ENCODE measurements at places on chromosomes 1 and 21.

GRCh38 chr1:182330303-182330702, 61.3 kb downstream of the GLUL start:
- no peak for DNase-seq

GRCh38 chr1:229028544-229028943, 242.4 kb upstream of the RAB4A start:
- DNase-seq = no peak

GRCh38 chr1:234933475-234933874, 195.2 kb downstream of the TOMM20 start:
- DNase-seq = no peak

DNA sequence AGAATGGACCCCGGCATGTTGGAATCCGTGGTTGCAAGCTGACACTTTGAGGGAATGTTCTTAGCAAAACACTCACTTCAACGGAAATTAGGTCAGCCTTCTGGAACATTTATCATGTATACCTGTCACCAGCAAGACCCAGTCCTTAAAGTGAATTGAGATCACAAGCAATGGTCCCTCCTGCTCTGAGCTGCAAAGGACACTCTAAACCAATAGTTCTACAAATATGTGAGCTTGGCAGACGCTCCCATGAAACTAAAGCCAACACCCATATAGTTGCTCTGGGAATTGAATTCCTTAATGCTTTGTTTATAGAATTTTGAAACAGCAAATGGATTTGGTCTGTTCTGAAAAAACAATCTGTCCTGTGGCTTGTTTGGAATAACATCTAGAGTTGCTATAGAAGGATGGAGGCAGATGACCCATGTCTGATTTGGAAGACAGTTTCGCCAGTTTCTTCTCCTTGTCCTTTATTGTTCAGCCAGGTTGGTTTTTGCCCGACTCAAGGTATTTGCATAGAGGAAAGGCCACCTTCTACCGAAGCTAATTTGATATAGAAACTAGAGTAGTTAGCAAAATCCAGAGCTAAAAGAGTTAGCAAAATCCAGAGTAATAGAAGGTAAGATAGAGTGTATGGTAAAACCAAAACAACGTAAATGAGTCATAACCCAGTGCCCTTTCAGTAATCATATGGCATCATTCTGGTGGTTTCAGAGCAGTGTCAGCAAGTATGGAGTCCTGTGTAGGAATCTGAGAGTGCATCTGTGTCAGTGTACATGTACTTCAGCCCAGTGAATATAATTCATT, 236.2 kb downstream of the NFIA start:
- no peak for DNase-seq

- no peak for DNase-seq
These were observed 1.6 kb downstream of the CNIH3 start for GRCh38 chr1:224617410-224618355.

DNA sequence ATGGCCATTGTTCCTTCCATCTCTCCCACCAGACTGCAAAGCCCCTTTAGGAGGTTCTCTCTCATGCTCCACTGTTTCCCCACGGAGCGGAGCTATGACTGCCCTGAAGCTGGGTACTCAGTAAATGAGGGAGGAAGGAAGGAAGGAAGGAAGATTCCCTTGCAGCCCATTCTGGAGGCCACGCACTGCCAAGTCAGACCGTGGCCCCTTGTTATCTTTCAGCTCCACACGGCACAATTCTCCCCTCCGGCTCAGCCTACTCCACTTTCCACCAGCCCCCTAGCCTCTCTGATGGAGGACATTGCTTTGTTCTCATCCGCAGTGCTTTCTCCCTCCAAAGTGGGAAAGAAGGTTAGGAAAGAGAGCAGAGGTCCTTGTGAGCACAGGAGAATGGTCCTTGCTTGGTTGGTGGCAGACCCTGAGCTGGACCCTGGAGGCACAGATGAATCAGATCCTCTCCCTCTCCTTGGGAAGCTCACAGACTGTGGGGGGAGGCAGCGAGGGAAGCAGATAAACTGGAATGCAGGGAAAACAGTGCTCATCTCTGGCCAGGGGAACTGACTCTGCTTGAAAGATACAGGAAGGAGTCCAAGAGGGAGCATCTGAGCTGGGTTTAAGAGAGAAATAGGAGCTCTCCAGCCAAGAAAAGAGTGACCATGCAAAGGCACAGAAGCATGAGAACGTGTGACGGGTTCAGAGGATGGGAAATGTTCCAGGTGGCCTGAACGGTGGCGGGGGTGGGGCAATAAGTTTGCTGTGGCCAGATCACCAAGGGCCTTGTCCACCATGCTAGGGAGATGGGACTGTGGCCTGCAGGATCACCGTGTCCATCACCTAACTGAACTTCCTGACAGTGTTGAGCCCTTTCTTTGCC, 52.6 kb downstream of the GLIS1 start:
- DNase-seq = no peak

DNA sequence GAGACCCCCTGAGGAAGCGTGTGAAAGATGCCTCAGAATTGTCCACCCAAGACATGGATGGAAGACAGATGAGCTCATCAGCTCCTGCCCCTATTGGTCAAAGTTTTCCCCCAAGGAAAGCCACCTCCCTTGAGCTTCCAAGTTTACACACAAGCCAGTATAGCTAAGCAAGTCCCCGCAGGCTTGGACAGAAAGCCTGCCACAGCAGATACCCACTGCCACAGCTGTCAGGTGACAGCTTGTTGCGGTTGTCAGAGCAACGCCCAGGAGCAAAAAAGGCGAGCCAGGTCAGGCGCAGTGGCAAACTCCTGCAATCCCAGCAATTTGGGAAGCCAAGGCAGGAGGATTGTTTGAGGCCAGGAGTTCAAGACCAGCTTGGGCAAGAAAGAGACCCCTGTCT, 60.9 kb upstream of the IFNAR2 start:
- DNase-seq = no peak

DNA sequence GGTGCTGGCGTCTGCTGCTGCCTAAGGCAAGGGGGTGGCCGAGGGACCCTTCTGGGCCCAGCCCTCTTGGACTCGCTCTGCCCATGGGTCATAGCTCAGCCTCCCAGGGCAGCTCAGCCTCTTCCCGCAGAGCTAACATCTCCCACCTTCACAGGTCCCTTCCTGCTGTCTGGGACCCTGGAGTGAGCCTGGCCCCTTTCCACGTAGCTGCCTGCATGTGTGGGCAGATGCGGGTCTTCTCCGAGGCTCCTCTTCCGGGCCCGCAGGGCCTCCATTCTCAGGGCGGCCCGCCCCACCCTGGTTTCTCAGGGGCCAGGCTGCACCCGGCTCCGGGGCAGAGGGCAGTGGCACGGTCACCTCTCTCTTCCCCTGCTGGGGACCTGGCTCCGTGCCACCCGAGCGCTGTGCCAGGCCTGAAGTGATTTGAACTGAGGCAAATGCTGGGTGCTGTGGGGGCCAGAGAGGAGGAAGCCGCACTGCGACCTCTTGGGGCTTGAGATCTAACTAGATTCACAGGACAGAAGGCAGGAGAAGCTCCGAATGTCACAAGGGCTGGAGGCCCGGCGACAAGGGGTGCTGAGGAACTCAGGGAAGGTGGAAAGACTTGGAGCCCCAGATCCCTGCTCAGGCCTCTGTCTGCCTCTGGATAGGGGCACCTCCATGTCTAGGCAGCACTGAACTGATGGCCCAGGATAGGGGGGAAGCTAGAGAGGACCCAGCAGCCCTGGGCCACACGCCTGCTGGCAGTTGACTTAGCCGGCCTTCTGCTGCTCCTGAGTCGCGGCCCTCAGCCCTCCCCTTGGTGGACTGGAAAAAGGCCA, 40.7 kb downstream of the COQ8A start:
- DNase-seq = no peak

DNA sequence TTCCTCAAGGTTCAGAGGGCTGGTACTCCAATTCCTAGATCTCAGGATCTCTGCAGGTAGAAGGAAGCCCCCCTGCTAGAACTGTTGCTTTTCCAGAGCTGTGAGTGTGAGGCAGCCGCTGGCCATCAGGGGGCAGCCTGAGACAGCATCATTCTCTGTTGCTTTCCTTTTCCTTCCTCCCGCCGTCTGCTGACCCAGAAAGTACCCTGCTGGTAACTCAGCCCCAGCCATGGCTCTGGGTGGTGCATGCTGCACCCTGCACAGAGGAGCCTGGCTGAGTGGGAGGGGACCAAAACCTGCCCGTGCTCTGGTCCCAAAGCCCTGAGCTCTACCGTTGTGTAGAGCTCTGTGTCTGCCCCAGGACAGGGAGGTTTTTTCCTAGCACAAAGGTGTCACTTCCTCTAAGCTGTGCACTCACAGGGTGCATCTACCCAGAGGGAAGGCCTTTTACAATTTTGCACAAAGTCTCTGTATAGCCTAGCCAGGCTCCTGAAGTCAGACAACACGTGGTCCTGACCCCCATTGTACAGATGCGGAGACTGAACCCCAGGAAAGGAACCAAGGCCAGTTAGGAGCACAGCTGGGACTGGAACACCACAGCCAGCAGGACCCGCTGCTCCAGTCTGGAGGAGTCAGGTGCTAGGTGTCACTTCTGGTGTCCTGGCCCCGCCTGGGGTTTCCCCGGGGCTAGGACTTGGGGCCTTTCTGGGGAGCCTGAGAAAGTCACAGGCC, 5.6 kb upstream of the FAM131C start:
- DNase-seq = peak; percentile 44

DNA sequence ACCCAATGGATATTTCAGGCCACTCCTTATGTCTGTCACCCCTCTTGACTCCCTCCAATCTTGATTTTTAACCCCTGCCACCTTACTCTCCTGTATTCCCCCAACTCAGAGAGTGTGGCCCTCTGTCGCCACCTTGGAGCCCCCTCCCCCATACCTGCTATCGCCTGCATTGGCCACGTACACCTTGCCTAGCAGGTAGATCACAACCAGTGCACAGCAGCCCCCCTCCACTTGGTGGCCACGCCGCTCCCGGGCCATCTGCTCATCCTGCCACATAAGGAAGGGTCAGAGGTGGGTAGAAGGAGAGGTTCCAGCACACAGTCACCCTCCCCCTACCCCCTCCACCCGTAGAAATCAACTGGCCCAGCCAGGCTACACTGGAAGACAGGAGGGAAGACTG, 2.9 kb downstream of the PPM1J start:
- no peak for DNase-seq

GRCh38 chr1:174956976-174957375, 42.8 kb upstream of the CACYBP start:
- no peak for DNase-seq

- DNase-seq = no peak
These were observed 84.7 kb downstream of the LRRC53 start for GRCh38 chr1:74427681-74428080.

GRCh38 chr1:154324241-154324640, 1.1 kb upstream of the ATP8B2 start:
- no peak for DNase-seq

DNA sequence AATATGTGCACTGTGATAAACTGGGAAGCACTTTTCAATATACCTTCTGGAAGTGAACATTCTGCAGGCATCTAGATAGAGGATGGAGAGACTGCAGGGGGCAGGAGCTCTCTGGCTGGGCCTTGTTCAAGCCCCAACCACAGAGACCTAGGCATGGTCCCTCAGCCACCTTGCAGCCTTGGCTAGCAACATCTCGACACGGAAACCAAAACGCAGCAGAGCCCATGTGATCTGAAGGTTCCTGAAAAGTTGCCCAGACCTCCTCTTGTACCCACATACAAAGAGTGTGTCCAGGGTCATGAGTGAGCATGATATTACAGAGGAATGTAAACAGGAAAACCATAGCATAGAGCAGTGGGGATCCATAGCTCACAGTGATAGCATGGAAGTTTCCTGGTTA, 33.1 kb upstream of the SAMD11 start:
- no peak for DNase-seq

- no peak for DNase-seq
These were observed 18.8 kb upstream of the TENT5B start for GRCh38 chr1:27031235-27032118.

- DNase-seq = no peak
These were observed 30.5 kb upstream of the ACOT11 start for GRCh38 chr1:54517496-54517895.

Data from stimulated activated CD8-positive, alpha-beta memory T cell treated with anti-CD3 and anti-CD28 coated beads, Interleukin-4, amount 100 ng/mL, for 4 hours (primary cell).